Fibroblast of skin of abdomen (primary cell): ENCODE measurements at places on chromosomes 5 and 9.

GRCh38 chr9:23542438-23542837 lies 283.6 kb downstream of the ELAVL2 start:
- DNase-seq: peak; percentile 42

- peak; percentile 92 for DNase-seq
Observed at GRCh38 chr5:133245191-133246052, 193.6 kb downstream of the HSPA4 start.

- DNase-seq: peak; percentile 23
Observed at GRCh38 chr9:75108571-75108970, 20.3 kb downstream of the OSTF1 start.

- DNase-seq: no peak
Observed at GRCh38 chr5:171429543-171429910, 10.1 kb downstream of the FGF18 start.

- no peak for DNase-seq
Observed at GRCh38 chr5:179120421-179120861, 60.3 kb downstream of the ZNF354C start.

GRCh38 chr9:93268551-93269314 lies 84.8 kb downstream of the WNK2 start:
- no peak for DNase-seq

DNA sequence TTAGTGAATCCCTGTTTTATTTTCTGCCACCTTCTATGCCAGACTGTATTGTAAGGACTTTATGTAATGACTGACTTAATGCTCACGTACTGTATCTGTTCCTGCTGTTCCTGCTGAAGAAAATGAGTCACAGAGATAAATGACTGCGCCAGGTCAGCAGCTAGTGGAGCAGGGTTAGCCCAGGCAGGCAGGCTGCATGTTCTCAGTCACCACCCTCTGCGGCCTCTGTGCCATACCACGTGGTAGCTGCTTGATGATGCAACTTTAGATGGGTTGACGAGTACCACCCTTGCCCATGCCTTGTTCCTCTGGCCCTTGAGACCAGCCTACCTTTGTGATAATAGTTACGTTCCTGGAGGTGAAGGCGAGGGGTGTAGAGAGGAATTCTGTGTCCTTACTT lies 161.9 kb downstream of the TRIO start:
- peak; percentile 54 for DNase-seq

DNA sequence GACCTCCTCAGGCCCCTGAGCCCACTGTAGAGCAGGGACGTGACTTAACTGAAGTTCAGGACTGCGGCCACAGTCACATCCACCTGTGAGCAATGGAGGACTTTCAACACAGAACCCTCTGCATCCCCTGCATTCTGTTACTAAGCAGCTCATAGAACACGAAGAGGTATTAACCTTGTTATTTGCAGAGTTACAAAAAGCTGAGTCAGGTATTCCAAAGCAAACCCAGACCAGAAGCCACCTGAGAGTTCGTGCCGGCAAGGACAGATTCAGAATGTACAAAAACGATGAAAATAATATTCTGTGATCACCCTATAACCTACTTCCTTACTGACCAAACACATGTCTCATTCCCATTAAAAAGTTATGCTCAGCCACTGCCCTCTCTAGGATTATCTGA lies 33.0 kb upstream of the PRSS3 start:
- no peak for DNase-seq

GRCh38 chr9:26811106-26811505 lies 81.5 kb downstream of the CAAP1 start:
- DNase-seq: no peak

GRCh38 chr5:180830253-180831138 lies 27.9 kb upstream of the MGAT1 start:
- DNase-seq: peak; percentile 34

DNA sequence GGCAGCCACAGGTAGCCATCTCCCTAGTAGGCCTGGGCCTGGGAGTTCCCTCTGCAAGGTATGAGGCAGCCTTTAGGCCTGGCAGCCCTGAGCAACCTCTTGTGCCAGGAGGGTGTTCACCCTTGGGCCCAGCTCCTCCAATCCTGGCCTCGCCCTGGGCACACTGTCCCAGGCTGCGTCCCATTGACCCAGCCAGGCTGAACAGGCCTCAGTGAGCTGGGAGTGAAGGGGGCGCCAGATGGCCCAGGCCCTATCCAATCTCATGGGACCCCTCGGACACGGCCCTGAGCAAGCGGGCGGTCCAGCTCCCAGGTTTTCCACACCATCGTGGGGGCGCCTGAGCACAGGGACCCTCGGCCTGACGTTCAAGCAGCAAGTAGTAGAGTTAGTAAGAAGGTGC lies 14.5 kb downstream of the SH3GLB2 start:
- DNase-seq: no peak

- DNase-seq: peak; percentile 79
Observed at GRCh38 chr9:69035438-69036308, at the start of gene FXN. TSS of gene FXN (plus strand) at chr9:69035752. CDS start at chr9:69035783, 31 bp downstream.

DNA sequence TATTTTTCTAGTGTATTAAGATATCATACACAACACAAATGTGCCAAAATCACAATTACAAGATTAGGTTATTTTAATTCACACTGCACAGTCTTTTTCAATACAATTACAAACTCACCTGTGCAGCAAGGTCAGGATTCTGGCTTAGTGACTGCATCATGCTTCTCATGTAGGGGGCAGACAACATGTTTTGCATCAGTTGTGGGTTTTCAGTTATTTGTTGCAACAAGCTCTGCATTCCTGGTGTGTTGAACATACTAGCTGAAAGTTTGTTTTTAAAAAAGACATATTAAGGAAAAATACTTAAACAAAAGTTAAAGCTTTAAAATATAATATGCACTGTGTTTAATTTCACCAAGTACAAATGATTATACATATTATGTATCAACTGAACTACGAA lies 38.7 kb downstream of the UBQLN1 start:
- peak; percentile 4 for DNase-seq

DNA sequence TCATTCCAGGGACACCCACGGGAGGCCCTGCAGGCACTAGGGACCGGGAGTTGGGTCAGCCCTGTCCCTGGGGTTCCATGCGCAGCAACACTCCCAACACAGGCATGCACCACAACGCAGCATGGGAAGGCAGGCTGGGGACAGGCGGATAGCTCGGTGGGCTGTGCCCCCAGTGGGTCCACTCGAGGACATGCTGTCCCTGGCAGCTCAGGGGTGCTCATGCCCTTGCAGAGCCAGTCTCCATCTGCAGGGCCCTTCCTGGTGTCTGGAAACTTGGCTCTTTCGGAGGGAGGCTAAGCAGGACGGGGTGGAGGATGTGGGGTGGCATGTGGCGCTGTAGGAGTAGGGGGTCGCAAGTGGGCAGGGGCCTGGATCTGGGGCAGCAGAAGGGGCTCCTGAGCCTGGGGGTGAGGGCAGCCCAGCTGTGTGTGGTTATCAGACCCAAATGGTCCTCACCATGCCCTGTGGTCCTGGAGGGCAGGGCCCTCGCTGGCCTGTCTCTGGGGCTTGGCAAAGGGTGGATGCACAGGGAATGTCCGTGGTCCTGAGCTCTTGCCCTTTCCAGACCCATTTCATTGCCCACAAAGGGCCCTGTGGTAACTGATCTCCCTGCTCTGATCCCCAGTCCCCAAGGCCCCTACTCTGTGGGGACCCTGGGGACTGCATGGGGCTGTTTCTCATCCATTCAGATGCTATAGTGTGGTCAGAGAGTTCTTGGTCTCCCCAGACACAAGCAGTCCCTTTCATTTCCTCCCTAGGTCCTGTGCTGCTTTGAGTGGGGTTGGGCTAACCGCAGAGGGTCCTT lies 90.3 kb upstream of the PHYKPL start:
- DNase-seq: no peak

GRCh38 chr9:21085005-21085404 lies 7.3 kb upstream of the IFNB1 start:
- no peak for DNase-seq
